ENCODE measurements at places on chromosomes 3 and 15. TPM values are rescaled to one million over a fixed set of nuclear protein-coding genes. Genes with fewer than 3 reads are reported as not detected.
A peak's percentile ranks its signal among the peaks of the same experiment; 100 is the strongest.

DNA sequence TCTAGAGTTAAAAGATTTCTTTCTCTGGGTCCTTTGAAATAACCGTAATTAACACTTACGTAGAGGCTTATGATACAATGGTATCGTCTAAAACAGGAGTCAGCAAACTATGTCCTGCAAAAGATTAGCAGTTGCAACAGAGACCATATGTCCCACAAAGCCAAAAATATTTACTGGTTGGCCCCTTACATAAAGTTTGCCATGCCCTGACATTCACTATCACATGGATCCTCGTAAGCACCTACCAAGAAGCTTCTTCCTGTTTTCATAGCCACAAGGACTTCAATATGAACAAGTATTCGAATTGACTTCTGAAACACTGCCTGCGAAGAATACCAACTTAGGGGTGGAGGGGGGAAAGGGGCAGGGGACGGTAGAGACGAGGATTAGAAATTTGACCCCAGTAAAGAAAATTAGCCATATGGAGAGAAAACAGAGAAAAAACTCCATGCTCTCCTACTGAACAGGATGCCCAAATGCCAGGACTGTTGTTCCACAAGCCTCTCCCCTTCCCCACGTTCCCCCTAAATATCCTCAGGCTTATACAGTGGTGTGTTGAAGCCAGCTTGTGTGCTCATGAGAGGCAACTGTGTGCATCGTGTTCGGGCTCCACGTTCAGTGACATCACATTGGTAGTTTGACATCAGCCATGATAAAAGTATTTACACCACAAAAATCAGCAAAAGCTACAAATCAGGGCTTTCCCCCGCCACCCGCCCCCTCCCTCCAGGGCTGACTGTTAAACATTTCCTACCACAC, 144.1 kb upstream of the HES1 start:
- H3K27me3 ChIP-seq: no peaks in the 10 kb centered on the region
- H3K36me3 ChIP-seq: no peaks in the 10 kb centered on the region
- H3K27ac ChIP-seq: no peak overlapping the region
- no peaks in the 10 kb centered on the region for H3K4me1 ChIP-seq
- no peak overlapping the region for H3K4me3 ChIP-seq

DNA sequence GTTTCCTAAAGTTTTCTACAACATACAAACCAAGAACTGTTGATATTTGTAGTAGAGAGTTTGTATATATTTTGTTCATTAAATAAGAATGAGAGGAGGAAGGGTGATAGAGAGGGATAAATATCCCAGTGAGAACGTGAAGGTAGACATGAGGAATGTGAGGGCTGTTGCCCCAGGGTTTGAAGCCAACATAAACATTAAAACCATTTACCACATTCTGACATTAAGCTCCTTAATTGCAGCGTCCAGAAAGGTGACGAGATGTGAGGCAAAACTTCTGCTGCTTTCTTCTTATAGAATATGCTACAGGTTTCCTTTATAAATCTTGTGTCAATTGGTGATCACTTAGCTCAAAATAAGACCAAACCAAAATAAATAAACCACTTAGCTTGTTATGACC, 267.8 kb upstream of the CNTN4 start:
- no peak for DNase-seq
- H3K27me3 ChIP-seq: no peaks in the 10 kb centered on the region
- no peaks in the 10 kb centered on the region for H3K4me1 ChIP-seq

DNA sequence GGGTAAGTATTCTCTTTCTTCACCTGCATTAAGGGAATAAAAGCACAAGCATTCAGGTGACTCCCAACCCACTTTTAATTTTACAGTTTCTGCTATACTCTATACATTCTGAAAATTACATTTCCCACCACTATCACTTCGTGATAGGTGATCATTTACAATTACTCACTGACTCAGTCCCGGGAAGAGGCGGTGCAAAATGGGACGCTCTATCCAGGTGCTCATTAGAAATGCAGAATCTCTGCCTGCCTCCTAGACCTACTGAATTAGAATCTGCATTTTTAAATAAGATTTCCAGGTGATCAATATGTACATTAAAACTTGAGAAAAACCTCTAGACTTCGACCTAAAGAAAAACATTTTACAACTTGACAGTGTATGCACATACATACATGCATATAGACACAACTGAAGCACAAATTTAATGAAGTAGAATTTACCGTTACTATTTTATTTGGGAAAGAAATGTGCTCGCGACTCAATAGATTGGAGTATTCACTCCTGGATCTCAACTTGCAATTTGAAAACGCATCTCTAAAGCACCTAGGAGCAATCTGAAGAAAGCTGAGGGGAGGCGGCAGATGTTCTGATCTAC, 598 bp upstream of the TGFBR2 start:
- no peak for DNase-seq
- peak overlapping the region; percentile 95 for H3K4me3 ChIP-seq
- no peaks in the 10 kb centered on the region for H3K27me3 ChIP-seq
- no peaks in the 10 kb centered on the region for H3K36me3 ChIP-seq
- H3K4me1 ChIP-seq: no peaks in the 10 kb centered on the region

GRCh38 chr3:194617143-194617671, 16.0 kb downstream of the TMEM44 start:
- H3K27me3 ChIP-seq: no peaks in the 10 kb centered on the region
- no peaks in the 10 kb centered on the region for H3K4me1 ChIP-seq
- no peak overlapping the region for H3K4me3 ChIP-seq
- DNase-seq: no peak

GRCh38 chr3:127173516-127174166, 19.3 kb upstream of the PRR23E start:
- no peak overlapping the region for H3K27ac ChIP-seq
- no peaks in the 10 kb centered on the region for H3K4me1 ChIP-seq
- no peaks in the 10 kb centered on the region for H3K27me3 ChIP-seq
- no peak overlapping the region for H3K4me3 ChIP-seq
- no peaks in the 10 kb centered on the region for H3K36me3 ChIP-seq

- no peak overlapping the region for H3K4me3 ChIP-seq
- H3K27ac ChIP-seq: no peak overlapping the region
- H3K4me1 ChIP-seq: no peaks in the 10 kb centered on the region
- H3K27me3 ChIP-seq: no peaks in the 10 kb centered on the region
- H3K36me3 ChIP-seq: no peaks in the 10 kb centered on the region
Measured at GRCh38 chr3:43894176-43895049, 203.7 kb downstream of the ABHD5 start.

GRCh38 chr15:75653347-75653913, 5.7 kb downstream of the SNX33 start:
- peak overlapping the region; percentile 61 for H3K27ac ChIP-seq
- H3K4me1 ChIP-seq: peaks cover 54% of the 10 kb centered on the region
- no peaks in the 10 kb centered on the region for H3K36me3 ChIP-seq
- no peak overlapping the region for H3K4me3 ChIP-seq

GRCh38 chr3:56869157-56869889, 67.6 kb upstream of the ARHGEF3 start:
- no peak for DNase-seq
- H3K27ac ChIP-seq: no peak overlapping the region
- H3K4me3 ChIP-seq: no peak overlapping the region

- no peaks in the 10 kb centered on the region for H3K4me1 ChIP-seq
- no peak overlapping the region for H3K27ac ChIP-seq
- H3K4me3 ChIP-seq: no peak overlapping the region
Measured at GRCh38 chr3:32146746-32147211, 40.4 kb downstream of the GPD1L start.

DNA sequence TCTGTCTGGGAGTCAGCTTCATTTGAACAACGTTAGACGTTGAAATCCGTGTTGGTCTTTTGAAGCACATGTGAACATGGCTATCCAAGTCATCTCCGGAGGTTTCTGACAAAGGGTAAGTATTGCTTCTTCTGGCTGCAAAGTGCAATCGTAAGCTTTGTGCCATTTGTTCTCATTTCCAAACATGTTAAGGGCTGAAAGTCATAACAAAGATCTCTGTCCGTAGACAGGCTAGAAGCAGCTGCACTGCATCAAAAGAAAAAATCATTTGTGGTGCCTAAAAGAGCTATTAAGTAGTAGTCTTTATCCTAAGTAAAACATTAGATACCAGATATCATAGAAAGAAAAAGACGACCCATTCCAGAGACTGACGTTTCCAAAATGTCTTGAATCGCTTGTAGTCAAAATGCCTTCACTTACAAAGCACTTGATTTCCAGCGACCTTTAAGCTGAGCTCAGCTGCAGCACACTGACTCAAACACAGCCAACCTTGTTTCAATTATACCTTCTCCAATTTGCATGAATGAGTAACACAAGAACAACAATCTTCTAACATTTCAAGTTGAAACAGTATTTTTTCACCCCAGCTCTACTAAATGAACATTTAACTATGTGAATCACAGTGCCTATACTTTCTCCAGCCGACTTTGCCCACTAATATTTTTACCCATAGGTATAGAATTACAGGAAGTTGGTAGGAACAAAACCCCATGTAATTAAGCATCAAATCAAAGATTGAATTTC, 76.6 kb downstream of the NEDD4 start:
- H3K27ac ChIP-seq: no peak overlapping the region
- H3K4me3 ChIP-seq: no peak overlapping the region
- H3K36me3 ChIP-seq: no peaks in the 10 kb centered on the region
- no peaks in the 10 kb centered on the region for H3K4me1 ChIP-seq
- no peak for DNase-seq
- no peaks in the 10 kb centered on the region for H3K27me3 ChIP-seq

GRCh38 chr3:70225146-70225545, 87.3 kb downstream of the MDFIC2 start:
- H3K36me3 ChIP-seq: no peaks in the 10 kb centered on the region
- H3K27me3 ChIP-seq: no peaks in the 10 kb centered on the region
- no peaks in the 10 kb centered on the region for H3K4me1 ChIP-seq
- H3K27ac ChIP-seq: no peak overlapping the region

DNA sequence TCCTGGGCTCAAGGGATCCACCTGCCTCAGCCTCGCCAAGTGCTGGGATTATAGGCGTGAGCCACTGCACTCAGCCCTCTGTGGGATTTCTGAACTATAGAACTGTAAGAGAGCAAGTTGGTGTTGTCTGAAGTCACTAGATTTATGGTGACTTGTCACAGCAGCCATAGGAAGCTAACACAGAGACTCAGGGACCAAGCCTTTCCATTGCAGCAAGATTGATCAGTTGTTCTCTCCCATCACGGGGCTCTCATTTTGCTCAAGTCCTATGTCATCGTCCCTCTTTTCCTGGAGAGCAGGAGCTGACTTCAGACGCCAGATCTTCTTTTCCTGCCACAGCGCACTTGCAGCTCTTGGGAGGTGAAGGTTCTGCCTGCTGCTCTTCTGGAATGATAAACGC, 61.0 kb downstream of the APBA2 start:
- H3K27ac ChIP-seq: no peak overlapping the region
- no peak for DNase-seq
- H3K36me3 ChIP-seq: no peaks in the 10 kb centered on the region

DNA sequence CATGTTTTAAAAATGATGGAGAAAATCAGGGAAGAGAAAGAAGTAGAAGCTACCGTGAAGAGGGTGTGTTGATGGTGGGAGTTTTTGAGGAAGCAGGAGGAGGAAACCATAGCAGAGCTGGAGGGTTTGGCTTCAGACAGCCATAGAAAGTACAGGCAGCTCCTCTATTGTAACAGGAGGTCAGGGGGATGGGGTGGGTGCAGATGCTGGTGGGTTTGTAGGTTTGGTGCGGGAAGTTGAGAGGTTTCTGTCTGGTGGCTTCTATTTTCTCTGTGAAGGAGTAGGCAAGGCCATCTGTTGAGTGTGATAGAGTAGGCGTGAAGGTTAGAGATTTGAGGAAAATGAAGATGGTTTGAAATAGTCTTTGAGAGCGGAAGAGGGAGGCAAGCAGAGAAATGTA, 97.7 kb upstream of the TBC1D5 start:
- no peaks in the 10 kb centered on the region for H3K4me1 ChIP-seq
- no peak overlapping the region for H3K27ac ChIP-seq
- H3K36me3 ChIP-seq: no peaks in the 10 kb centered on the region

DNA sequence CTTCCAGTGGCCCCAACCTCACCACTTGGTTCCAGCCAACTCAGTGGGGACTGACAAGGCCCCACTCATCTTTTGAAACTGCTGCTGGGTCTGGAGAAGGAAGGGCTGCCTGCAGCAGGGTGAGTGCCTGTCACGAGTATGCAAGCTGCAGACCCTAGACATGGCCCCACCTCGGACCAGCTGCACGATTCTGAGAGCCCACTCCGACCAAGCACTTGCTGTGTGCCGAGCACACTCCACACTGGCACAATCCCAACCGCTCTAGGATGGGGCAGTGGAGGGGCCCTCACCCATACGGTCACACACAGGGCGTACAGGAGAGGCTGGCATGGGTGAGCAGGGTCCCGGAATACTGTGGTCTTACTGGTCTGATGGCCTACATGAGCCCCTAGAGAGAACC, 8.0 kb upstream of the PLXND1 start:
- H3K36me3 ChIP-seq: no peaks in the 10 kb centered on the region
- H3K27ac ChIP-seq: no peak overlapping the region
- H3K27me3 ChIP-seq: no peaks in the 10 kb centered on the region
- H3K4me1 ChIP-seq: peaks cover 6% of the 10 kb centered on the region

GRCh38 chr15:56805466-56806147, 72.3 kb upstream of the ZNF280D start:
- H3K36me3 ChIP-seq: no peaks in the 10 kb centered on the region
- H3K27me3 ChIP-seq: no peaks in the 10 kb centered on the region
- H3K4me3 ChIP-seq: peak overlapping the region; percentile 18
- H3K4me1 ChIP-seq: no peaks in the 10 kb centered on the region
- peak overlapping the region; percentile 27 for H3K27ac ChIP-seq

DNA sequence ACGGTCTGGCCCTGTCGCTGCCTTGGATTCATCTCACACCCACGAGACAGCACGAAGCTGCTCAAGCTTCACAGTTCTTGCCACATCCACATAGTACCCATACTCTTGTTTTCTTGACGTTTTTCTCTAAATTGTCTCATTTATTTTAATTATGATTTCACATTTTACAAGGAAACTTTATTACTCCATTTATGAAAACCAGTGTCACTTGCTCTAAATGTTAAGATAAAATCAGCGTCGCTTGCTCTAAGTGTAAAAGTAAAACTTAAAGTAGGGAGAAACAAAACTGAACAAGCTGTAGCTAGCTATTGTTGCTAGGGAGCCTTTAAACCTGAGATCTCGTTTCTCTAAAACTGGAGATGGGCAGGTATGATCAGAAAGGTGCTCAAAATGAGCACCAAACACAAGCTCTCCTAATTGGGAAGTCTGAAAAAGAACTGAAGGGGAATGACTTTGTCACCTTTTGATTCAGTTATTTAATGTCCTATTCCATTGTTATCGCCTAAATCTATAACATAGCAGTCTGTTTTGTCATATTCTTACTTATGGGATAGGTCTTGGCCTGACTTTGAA, 680 bp downstream of the IFT122 start:
- peak overlapping the region; percentile 88 for H3K27ac ChIP-seq
- no peaks in the 10 kb centered on the region for H3K36me3 ChIP-seq
- peaks cover 12% of the 10 kb centered on the region for H3K4me1 ChIP-seq

GRCh38 chr3:150232992-150233451, 175.1 kb upstream of the TSC22D2 start:
- H3K27ac ChIP-seq: no peak overlapping the region
- H3K27me3 ChIP-seq: no peaks in the 10 kb centered on the region
- no peaks in the 10 kb centered on the region for H3K4me1 ChIP-seq

GRCh38 chr3:188807006-188807405, 364.8 kb upstream of the TPRG1 start:
- H3K36me3 ChIP-seq: no peaks in the 10 kb centered on the region
- H3K27ac ChIP-seq: no peak overlapping the region
- peaks cover 5% of the 10 kb centered on the region for H3K4me1 ChIP-seq
- no peak for DNase-seq
- no peak overlapping the region for H3K4me3 ChIP-seq

The MAP1A gene
- total RNA-seq: 27.6 TPM

The RASGRP1 gene
- 0.82 TPM for total RNA-seq

The GOLGA8H gene
- 0.24 TPM for total RNA-seq

The ARHGEF26 gene
- total RNA-seq: 16.2 TPM

The NGRN gene
- total RNA-seq: 50.7 TPM

The CHRFAM7A gene
- not detected for total RNA-seq

The NR1I2 gene
- total RNA-seq: not detected

The HHATL gene
- 1.3 TPM for total RNA-seq

The CFAP20DC gene
- total RNA-seq: 5.1 TPM

The PIGBOS1 gene
- total RNA-seq: 0.59 TPM

The CRBN gene
- total RNA-seq: 89.5 TPM

Data from uterus (tissue), 4 donors.